Hair follicular keratinocyte (primary cell): ENCODE measurements at places on chromosomes 4 and X. TPM values are rescaled to one million over a fixed set of nuclear protein-coding genes. Genes with fewer than 3 reads are reported as not detected.

TMPRSS11F gene
- total RNA-seq: not detected in 2 replicates

PABPC1L2B gene
- total RNA-seq: not detected in 2 replicates

ATXN3L gene
- not detected in 2 replicates for total RNA-seq

USP17L15 gene
- not detected in 2 replicates for total RNA-seq

TMPRSS11B gene
- not detected in 2 replicates for total RNA-seq

DACH2 gene
- not detected in 2 replicates for total RNA-seq

SLITRK2 gene
- not detected in 2 replicates for total RNA-seq
